ENCODE measurements at places on chromosomes 3 and 15.

- no peak for DNase-seq
These were observed 35.3 kb downstream of the STARD5 start for GRCh38 chr15:81288616-81289015.

DNA sequence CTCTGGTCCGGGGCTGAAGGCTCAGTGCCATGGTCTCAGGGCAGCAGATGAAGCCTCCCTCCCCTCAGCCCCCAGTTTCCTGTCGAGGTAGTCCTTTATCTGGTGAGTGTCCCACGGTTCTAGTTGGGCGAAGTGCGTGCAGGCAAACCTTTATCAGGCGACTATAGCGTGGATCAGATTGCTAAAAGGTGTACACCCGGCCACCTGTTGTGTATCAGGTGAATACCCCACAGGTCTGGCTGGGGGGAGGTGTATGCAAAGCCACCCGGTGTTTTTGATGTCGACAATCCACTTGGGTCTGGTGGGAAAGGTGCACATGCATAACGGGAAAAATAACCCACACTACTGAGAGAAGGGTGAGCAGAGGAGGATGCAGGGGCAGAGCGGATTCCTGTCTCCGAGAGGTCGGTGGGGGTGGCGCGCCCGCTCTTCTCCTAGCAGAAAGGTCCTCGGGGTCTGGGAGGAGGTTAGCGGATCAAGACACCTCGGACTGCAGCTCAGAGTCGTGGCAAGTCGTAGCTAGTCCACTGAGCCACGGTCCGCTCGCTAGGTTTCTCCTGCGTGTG lies 507 bp downstream of the SLC12A6 start:
- no peak for DNase-seq

DNA sequence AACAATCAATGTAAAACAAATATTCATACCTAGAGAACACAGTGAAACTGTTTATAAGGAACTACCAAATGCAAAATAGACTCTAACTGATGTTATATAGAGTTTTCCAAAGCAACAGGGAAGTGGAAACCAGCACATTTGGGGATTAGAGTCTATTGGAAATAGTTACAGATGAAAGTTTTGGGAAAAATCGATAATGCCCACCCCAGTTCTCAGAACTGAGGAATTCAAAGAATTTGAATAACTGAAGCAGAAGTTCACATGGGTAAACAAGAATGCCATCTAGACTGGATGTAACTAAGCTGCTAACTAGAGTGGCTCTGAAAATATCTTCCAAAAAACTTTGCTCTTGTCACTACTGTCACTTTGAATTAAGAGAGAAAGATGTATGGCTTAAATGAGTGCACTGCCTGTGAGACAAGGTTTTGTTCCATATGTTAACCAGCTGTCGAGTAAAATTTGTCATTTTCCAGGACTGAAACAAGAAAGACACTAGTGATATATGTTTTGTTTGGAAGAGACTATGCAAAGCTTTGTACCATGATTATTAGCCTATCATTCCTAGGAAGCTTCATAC lies 9.2 kb upstream of the DENND4A start:
- DNase-seq, result no peak

GRCh38 chr3:32340039-32340438 lies 51.6 kb upstream of the CMTM7 start:
- no peak for DNase-seq

GRCh38 chr3:43097400-43098080 lies 8.3 kb downstream of the POMGNT2 start:
- no peak for DNase-seq

- DNase-seq, result no peak
These were observed 50.8 kb upstream of the MUC13 start for GRCh38 chr3:124985349-124985748.

GRCh38 chr3:182226995-182227394 lies 515.3 kb downstream of the SOX2 start:
- DNase-seq, result no peak

- DNase-seq, result no peak
These were observed 1.0 kb upstream of the GALNT15 start for GRCh38 chr3:16173283-16174025.
